NCI-H1694 treated with DMSO at 0.1 percent for 48 hours (cell line): ENCODE measurements at places on chromosomes 3 and 15.

DNA sequence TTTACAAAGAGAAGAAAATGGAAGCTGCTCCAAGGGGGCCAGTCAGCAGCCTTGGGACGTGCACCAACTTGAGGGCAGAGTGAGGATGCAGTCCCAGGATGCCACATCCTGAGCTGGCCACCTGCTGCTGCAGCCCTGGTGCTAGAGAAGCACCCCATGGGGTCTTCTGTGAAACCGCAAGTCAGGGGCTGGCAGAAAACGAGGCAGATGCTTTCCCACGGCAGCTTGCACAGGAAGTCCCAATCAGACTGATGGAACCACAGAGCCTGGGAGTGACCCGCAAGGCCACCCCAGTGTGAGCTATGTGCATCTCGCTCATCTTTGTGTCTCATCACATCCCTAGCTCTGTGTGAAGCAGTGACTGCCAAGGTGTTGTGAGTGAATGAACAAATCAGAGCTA lies 76.5 kb downstream of the NUP210 start:
- no peak for DNase-seq

DNA sequence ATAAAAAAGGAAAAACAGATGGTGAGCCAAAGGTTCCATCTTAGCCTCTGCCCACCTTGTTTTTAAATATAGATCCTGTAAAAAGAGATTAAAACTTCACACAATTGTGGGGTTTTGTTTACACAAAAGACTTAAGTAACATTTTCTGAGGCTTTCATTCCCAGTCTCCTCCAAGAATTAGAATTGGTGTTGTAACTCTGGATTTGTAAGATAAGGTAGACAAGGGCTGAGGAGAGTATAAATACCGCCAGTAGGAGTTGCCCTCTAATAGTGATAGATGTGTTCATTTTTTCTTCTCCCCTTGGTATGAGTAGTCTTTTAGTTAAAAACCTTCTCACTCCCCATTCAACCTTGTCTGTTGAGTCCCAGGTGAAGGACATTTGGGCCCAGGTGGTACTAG lies 8.5 kb downstream of the MINDY2 start:
- DNase-seq, result no peak

- peak; percentile 43 for DNase-seq
Observed at GRCh38 chr3:104273046-104273649, 1093.6 kb upstream of the ALCAM start.

DNA sequence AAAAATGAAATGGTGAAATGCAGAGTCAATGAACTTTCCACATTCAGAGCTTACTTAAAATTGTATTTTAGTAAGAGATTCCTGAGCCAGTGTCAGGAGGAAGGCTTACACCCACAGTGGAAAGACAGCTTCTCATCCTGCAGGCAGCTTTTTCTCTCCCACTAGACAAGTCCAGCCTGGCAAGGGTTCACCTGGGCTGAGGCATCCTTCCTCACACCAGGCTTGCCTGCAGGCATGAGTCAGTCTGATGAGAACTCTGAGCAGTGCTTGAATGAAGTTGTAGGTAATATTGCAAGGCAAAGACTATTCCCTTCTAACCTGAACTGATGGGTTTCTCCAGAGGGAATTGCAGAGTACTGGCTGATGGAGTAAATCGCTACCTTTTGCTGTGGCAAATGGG lies 3.1 kb downstream of the CCR4 start:
- no peak for DNase-seq

GRCh38 chr15:92197746-92198145 lies 195.9 kb upstream of the ST8SIA2 start:
- DNase-seq, result no peak

- DNase-seq, result no peak
Observed at GRCh38 chr15:73368301-73369136, at the start of gene HCN4. Gene HCN4 (minus strand): TSS chr15:73368958. CDS start chr15:73368270, 688 bp downstream.

GRCh38 chr15:59169251-59169708 lies 37.4 kb upstream of the LDHAL6B start:
- no peak for DNase-seq

- DNase-seq, result no peak
Observed at GRCh38 chr15:53536479-53537120, 222.9 kb downstream of the WDR72 start.

DNA sequence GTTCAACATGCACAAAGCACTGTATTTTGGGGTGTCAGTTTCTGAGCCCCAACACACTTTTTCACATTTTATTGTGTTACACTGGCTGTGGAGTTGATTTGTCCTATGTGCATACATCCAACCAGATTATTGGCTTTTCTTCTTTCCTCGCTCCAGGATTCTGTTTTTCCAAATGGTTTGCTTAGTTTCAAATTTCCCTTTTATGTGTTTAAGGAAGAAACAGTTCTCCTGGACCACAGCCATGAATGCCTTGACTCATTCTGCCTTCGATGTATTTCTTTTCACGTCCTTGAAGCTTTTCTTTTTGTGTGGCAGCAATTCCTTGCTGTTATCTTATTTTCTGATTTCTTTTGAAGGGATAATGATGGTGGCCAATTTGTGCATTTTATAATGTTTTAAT lies 53.8 kb downstream of the CACNA2D3 start:
- DNase-seq, result no peak

DNA sequence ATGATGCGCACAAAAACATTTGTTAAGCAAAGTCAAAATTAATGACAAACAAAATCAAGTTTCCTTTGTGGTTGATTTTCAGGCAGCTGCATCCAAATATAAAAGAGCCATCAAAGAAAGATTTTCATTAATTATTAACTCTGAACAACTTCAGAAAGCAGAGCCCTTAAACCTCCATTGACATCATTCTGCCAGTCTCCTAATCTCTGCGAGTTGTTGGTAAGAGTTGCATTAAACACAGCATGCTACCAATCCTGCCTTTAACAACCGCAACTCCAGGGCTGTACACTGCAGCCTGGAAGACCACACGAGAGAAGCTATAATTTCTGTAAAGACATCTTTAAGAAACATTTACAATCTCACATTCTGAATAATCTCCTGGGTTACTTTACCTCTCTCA lies 204.6 kb downstream of the NR2F2 start:
- DNase-seq, result no peak

DNA sequence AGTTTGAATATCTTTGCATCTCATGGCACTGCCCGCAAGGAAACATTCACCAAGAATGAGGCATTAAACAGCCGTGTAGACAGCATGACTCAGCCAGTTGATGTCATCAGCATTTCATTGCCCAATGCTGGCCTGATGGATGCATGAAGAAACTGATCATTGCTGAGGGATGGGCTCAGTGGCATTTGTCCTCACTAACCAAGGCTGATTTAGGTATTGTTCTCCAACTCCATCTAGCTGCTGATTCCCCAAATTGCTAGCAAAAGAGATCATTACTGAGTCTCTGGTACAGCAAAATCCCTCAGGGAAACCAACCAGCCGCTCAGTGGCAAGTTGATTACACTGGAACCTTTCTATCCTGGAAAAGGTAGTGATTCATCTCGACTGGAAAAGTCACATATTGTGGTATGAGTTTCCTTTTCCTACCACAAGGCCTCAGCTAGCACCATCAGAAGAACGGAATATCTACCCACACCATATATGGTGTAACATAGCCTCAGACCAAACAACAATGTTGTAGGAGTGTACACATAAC lies 186.5 kb upstream of the GAP43 start:
- DNase-seq, result no peak
